ENCODE measurements at places on chromosomes 2 and 18.
A peak's percentile ranks its signal among the peaks of the same experiment; 100 is the strongest.

DNA sequence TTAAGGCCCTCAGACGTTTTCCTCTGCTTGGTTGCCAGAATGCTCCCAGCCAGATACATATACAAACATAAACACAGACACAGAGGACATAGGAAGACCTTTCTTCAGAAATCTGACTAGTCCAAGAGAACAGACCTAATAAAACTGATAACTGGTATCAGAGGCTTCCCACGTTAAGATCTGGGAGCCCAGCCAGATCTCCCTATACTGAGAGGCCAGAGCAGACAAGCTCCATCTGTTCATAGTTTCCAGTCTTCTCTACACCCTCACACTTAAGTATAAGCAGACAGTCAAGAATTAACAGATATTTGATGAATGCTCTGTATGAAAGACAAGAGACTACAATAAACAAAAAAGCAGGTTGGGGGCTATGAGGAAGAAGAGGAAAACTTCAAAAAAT, 240.5 kb upstream of the CHAC2 start:
- DNase-seq: no peak

- no peak for DNase-seq
Observed at GRCh38 chr2:62705859-62706720, 577 bp downstream of the EHBP1 start.

DNA sequence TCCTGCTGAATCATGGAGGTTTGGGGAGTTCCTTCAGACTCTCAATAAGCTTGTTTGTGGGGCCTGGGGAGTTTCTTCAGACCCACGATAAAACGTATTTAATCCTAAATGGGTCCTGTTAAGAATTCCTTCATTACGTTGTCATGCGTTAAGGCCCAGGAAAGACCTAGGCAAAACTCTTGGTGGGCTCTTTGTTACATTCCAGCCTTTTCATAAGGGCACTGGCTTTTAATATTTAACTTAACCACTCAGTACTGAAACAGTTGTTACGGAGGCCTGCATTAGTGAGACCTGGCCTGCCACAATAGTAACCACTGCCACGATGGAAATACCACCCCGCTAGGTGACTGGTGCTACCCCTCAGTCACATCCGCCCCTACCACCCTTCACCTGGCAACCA, 17.5 kb upstream of the BIN1 start:
- DNase-seq: no peak

DNA sequence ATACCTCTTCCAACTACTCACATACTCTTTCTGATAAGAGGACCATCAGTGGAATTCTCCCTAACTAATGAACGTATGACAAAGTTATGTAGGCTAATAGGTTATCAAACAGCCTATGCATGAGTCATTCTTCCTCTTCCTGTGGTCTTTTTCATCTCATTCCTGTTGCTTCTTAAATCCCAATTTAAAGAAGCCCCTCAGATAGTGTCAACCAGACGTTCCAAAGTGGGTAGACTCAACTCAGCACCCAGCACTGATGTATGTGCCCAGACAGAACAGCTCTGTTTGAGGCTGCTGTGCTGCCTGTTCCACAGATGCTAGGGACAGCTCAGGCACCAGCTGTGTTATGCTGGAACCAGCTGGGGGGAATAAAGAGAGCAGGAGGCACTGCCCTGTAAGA, 52.6 kb downstream of the CXCR4 start:
- no peak for DNase-seq

DNA sequence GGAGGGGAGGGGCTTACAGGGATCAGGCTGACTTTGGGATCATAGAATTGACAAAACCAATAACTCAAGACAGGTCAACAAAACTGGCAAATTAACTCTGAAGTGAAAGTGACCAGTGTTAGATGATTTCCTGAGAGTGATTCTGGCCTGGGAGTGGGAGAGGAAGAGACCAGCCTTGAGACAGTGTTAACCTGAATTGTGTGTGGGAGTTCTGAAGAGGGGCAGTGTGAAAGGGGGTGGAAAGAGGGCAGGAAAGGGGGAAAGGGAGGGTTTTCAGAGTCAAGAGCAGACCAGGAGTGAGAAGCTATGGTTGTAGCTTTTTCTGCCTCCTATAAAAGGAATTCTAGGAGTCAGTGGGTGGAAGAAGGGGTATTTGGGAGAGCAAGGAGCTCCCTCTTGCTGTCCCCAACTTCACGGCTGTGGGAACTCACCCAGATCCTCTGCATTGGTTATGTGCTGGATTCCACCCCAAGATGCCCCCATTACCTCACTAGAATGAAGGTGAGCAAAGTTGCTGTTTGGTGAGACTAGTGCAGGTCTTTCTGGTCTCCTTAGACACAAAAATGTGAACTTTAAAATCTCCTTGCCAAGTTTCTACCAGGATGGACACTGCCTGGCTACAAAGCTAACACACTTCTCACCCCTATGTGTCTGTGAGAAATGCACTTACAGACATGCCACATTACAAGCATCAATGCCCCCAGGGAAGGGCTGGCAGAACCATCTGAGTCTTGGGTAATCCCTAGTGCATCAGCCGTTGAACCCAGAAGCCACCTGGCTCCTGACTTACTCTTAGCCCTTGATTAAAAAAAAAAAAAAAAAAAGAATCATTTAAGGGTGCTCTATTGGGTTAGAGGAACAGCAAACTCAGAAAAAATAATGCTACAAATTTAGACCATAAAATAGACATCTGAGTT, 61.6 kb downstream of the BMP10 start:
- no peak for DNase-seq

DNA sequence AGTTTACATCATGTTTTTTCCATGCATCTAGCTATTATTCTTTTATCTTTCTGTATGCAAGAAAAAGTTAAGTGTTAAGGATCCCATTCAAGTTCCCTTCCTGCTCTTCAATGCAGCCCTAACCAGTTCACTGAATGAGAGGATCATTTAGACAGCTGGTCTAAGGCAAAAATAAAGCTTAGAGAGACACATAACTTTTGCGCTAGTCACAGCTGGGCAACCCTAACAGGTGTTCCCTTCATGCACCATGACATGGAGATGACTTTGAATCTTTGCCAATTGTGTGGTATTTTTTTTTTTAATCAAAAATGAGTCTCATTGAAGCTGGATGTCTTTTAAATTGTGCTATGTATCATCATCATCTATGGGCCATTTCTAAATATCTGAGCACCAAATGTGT, 393.8 kb upstream of the CYRIA start:
- no peak for DNase-seq

- no peak for DNase-seq
Observed at GRCh38 chr2:54772110-54772509, 48.6 kb downstream of the EML6 start.

GRCh38 chr2:226800941-226801784, 1.5 kb upstream of the IRS1 start:
- peak; percentile 24 for DNase-seq

DNA sequence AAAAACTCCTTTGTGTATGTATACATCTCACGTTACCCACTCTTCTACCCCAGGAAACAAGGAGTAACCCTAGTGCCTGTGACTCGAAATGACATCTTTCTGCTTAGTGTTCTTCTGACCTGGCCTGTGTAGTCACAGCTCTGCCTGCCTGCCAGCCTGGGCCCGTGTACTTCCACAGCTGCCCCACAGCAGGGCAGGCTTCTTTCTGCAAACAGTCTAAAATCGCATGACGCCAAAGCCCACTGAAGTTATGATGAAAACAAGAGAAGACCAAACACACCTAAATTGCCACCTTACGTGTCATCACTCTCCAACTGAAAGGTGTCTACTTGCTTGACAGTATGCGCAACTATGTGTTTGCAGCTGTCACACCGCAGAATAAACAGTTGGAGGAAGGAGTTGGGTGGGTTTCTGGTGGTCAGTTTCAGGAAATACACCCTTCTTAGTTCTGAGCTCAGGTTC, 1.5 kb downstream of the GAREM1 start:
- DNase-seq: no peak

DNA sequence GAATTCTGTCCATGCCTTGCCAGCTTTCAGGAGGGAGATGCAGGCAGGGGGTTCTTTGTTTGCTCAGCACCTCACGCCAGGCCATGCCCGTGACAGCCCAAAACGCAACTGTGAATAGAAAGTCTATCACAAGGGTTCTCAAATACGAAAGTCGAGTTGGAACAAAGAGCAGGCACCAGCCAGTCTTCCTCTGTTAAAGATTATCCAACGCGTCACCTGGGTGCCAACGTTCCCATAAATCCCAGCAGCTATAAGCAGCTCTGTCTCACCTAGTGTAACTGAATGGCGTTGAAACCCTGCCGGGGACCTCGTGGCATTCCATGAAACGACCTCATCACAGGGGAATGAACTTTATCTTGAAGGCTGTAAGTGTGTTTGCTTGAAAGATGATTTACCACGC, 84.8 kb upstream of the GATA6 start:
- no peak for DNase-seq

GRCh38 chr2:236643480-236643879, 73.9 kb downstream of the ACKR3 start:
- DNase-seq: no peak
